ENCODE measurements at places on chromosomes 13 and 19.

GRCh38 chr13:46562581-46562980 is 9.6 kb downstream of the LRCH1 start:
- no peak for DNase-seq

- DNase-seq = no peak
Measured at GRCh38 chr19:4267101-4267900, 11.8 kb upstream of the SHD start.

DNA sequence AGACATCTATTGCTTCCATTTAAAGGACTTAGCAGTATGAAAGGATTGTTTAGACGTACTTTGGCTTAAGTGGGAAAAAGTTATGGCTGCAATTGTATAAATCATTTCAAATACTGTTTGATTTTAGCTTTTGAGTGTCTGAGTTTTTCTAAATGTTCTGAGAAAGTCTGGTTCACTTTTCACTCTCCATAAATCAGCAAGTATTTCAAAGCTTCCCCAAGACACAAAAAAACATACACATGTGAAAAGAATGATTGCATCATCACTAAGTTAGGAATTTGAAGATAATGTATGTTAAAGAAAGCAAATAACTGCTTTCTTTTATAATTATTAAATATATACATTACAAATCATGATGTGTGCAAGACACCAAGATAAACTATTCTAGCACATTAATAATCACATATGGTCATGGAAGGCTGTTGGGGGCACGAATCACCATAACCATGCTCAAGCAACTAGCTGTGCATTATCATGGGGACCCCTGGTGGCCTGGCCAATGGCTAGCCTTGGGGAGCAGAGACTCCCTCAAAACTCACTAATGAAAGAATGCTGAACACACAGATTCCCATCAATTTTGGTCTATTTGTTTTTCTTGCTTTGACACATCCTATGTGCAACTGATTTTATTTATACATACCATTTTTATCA is 111.1 kb downstream of the MIPEP start:
- no peak for DNase-seq

DNA sequence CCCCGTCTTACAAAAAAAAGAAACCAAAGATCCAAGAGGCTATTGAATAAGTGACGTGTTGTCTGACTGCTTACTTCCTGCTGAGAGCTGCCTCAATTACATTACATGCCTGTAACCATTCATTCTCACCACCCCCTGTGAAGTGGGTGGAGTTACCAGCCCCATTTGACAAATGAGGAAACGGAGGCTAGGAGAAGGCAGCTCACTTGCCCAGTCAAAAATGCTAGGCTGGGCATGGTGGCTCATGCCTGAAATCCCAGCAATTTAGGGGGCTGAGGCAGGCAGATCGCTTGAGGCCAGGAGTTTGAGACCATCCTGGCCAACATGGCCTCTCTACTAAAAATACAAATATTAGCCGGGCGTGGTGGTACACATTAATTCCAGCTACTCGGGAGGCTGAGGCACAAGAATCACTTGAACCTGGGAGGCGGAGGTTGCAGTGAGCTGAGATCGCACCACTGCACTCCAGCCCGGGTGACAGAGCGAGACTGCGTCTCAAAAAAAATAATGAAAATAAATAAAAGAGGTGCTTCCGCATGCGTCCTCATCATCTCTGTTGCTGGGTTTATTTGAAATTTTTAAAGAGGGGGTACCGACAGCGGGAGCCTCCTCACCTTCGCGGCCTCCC is 499 bp downstream of the LSM7 start:
- peak; percentile 70 for DNase-seq

- no peak for DNase-seq
Measured at GRCh38 chr19:31054430-31054829, 294.8 kb downstream of the TSHZ3 start.

- no peak for DNase-seq
Measured at GRCh38 chr13:105719859-105720258, 815.6 kb downstream of the EFNB2 start.
